Panc1 (cell line): ENCODE measurements at places on chromosomes 3 and 15. TPM values are rescaled to one million over a fixed set of nuclear protein-coding genes. Genes with fewer than 3 reads are reported as not detected.

Gene PCSK6
- total RNA-seq = 10.6 TPM

Gene CLSTN2
- total RNA-seq = 0.03 TPM

Gene GOLGA8H
- total RNA-seq = 1.5 TPM

DNA sequence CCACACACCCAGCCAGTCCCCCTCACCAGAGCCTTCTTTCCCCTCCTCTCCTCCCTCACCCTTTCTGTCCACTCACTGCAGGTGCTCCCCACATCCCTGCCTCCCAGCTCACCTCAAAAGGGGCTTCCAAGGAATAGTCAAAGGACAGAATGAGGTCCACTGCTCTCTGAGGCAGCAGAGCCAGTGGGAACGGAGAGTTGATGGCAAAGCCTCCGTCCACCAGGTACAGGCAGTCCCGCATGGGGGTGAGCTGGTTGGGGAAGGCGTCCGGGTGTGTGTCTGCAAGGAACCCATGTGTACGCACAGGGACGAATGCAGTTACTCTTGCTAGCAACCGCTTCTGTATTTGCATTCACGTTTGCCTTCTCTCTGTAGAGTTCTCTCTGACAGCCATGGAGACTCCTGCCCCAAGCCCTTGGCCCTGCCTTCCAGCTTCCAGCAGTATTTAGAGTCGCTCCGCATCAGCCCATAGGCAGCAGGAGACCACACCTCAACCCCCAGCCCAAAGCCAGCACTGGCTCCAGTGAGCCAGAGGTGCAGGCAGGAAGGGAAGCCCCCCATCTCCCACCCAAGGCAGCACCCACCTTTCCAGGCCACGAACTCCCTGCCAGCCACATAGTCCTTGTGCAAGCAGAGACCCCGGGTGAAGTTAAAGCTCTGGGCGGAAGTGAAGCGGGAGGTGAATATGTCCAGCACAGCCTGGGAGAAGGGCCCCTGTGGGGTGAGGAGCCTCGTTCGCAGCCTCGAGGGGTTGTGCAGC is 12.4 kb downstream of the PLA2G4F start:
- no peak for DNase-seq

- no peak for DNase-seq
Observed at GRCh38 chr3:174938102-174938501, 79.0 kb downstream of the NAALADL2 start.

GRCh38 chr3:166265153-166265552 is 427.9 kb upstream of the BCHE start:
- no peak for DNase-seq
